Retina (tissue), 1 donor: ENCODE measurements at places on chromosomes 13 and 19.

DNA sequence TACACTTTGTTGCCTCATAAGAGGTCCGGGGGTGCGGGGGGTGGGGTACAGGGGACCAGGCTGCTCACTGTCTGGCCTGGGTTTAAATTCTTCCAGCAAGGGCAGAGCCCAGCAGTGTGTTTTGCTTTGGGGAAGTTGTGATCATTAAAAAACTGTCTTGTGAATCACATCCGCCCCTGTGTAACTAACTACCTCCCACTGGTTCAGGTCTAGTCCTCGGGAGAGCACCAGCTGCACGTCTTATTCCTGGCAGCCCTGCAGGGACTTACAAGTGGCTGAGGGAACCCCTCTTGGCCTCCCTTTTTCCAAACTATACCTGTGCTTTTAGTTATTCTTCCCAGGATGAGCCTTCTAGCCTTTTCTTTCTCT is 127.5 kb downstream of the SIPA1L3 start:
- DNase-seq = no peak

DNA sequence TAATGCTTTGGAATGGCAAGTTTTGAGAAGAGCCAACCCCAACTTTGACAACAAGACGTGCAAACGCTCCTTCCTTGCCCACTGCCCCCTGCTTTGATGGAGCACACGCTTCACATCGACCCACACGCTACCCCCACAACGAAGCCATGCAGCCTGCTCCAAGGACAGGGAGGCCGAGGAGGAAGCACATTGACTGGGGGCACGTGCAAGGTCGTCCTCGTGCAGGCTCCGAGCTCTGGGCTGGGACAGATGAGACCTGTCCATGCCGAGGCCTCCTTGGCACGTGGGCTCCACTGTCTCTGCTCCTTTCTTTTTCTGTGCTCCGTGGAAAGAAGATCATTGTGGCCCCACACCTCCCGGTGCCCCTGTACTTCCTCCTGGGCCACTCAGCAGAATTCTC is 309.0 kb downstream of the TEX29 start:
- DNase-seq = no peak

DNA sequence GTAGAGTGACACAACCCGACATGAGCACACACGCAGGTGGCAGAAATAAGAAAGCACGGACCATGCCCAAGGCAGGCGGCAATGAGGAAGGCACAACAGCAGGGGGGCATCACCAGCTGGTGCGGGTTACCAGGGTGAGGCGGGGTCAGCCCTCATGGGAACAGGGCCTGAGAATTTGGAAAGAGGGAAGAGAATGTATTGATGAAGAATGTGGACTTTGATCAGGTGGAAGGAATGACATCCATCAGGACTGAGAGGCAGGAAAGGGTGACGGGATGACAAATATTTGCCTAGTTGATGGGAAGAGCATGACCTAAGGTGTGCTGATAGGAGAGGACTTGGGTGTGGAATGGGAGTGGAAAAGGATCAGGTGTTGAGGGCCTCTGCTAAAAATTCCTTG is 177.5 kb downstream of the ABCC4 start:
- no peak for DNase-seq

DNA sequence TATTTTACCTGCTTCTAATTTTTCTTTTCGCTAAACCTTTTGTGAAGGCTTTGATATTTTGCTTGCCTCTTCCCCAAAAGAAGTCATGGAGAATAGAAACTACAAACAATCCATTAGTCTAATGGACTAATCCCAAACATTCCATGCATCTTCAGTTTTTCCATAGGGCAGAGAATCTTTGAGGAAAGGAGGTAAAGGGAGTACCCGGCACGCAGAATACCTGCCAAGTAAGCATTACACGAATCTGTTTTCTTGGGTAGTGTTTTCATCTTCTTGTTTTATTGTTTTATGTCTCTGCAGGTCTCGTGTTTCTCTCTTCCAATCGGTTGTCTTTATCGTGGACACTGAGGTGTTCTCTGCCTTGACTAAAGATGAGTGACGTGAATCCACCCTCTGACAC is at the start of gene NLRP8:
TSS of gene NLRP8 (plus strand) at position 301 of the 400 bp plus-strand sequence.
- DNase-seq = no peak

DNA sequence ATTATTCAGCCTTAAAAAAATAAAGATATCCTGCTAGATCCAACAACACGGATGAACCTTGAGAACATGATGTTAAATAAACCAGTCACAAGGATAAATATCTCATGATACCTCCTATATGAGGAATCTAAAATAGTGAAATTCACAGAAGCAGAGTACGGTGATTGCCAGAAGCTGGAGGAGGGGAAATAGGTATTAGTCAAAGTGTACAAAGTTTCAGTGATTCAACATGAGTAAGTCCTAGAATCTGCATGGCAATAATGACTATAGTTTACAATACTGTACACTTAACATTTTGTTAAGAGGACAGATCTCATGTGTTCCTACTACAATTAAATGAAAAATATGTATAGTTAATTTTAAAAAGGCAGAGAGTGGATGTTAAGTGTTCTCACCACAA is 206.6 kb upstream of the SLC10A2 start:
- DNase-seq = no peak

- DNase-seq = no peak
Measured at GRCh38 chr13:66805657-66806056, 424.5 kb downstream of the PCDH9 start.

GRCh38 chr19:17581211-17581874 is 25.9 kb downstream of the COLGALT1 start:
- DNase-seq = no peak

DNA sequence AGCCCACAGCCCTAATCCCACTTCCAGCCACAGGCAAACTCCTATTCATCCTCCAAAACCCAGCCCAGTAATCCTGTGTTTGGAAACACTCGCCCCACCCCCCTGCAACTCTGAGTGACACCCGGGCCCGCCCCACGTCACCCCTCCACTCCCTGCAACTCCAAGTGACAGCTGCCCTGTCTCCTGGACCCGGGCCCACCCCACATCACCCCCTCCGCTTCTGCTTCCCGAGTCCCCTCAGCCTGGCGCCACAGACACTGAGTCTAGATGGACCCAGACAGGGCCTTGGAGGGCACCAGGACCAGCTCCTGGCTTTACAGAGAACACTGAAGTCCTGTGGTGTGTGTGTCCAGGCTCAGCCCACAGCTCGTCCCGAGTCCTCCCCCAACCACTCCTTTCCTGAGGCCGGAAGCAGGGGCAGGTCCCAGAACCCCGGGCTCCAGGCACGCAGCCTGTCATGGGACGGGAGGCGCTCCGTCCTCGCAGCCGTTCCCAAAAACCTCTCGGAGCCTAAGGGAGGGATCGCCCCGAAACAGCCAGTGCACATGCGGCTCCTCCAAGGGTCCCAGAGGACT is 7.7 kb downstream of the REXO1 start:
- DNase-seq = no peak

DNA sequence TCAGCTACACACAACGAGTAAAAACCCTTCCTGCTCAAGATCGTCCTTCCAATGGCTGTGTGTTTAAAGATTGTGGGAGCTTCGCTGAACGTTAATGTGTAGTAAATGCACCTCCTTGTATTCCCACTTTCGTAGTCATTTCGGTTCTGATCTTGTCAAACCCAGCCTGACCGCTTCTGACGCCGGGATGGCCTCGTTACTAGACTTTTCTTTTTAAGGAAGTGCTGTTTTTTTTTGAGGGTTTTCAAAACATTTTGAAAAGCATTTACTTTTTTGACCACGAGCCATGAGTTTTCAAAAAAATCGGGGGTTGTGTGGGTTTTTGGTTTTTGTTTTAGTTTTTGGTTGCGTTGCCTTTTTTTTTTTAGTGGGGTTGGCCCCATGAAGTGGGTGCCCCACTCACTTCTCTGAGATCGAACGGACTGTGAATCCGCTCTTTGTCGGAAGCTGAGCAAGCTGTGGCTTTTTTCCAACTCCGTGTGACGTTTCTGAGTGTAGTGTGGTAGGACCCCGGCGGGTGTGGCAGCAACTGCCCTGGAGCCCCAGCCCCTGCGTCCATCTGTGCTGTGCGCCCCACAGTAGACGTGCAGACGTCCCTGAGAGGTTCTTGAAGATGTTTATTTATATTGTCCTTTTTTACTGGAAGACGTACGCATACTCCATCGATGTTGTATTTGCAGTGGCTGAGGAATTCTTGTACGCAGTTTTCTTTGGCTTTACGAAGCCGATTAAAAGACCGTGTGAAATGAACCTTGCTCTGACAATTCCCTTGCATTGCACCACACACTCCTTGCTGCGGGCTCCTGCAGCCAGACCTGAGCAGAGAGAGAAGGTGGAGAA is 2.7 kb upstream of the FAM174C start:
- DNase-seq = no peak

DNA sequence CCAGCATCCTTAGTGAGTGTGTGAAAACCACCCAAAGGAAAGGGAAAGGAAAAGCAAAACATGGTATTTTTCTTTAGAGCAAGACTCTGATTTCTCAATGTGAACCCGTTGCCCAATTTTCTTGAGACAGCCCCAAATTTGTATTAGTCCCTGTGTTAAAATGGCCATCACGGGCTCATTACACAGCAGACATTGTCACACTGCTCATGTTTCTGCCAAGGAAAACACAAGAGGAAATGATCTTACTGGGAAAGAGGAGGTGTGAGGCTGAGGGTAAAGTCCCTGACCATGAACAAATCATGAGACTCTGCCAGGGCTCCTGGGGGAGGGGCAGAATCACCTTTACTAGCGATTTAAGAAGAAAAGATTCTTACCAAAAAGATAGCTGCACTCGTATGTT is 54.4 kb downstream of the FAM124A start:
- DNase-seq = no peak

- DNase-seq = no peak
Measured at GRCh38 chr13:79604752-79605151, 123.8 kb downstream of the NDFIP2 start.

DNA sequence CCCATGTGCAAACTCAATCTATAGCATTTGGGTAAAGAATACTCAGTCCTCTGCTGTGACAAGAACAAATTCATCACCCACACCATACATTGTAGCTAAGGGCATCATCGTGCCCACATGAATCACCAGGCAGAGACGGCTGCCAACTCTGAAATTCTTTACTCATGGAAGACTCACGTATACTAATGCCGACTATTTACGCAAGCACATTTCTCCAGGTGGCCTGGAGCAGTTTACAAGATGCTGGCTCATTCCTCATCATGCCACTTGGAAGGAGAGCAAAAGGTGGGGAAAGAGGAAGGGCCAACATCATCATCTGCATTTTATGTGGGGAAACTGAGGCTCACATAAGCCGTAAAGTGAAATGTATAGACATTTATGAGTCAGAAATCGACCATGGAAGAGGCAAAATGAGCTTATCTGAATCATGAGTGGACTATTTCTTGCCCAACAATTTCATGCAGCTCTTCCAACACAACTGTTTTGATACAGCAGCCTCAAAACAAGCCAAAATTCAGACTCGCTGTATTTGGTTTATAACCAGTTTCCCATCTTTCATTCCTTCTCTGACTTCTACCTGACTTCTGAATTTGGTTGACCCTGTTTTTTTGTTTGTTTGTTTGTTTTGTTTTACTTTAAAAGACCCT is 213.9 kb upstream of the SERP2 start:
- no peak for DNase-seq

- no peak for DNase-seq
Measured at GRCh38 chr13:47853236-47853635, 147.8 kb downstream of the SUCLA2 start.

GRCh38 chr13:45332036-45332830 is 8.8 kb downstream of the TPT1 start:
- DNase-seq = no peak

- DNase-seq = no peak
Measured at GRCh38 chr19:22610121-22610520, 24.0 kb upstream of the ZNF492 start.

GRCh38 chr13:96551546-96551945 is 442.7 kb downstream of the OXGR1 start:
- no peak for DNase-seq

DNA sequence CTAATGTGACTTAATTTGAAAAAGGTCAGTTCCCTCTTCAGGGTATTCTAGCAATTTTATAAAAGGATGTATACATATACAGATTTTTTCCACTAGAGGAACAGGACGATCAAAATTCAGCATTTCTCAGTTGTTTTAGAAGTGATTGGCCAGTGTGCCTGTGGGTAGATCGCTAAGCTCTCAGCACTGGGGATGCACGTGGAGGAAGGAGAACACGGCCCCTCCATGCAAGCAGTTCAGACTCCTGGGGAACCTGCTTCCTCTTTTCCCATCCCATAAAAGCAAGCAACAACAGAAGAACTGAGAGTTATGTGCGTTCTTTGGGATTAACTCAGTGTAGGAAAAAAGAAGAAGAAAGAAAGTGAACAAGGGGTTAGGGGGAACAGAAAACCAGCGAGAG is 328.8 kb downstream of the FOXO1 start:
- DNase-seq = no peak

GRCh38 chr13:100875392-100876043 is 200.9 kb upstream of the TMTC4 start:
- no peak for DNase-seq

GRCh38 chr13:86006317-86006716 is 207.1 kb upstream of the SLITRK6 start:
- no peak for DNase-seq

DNA sequence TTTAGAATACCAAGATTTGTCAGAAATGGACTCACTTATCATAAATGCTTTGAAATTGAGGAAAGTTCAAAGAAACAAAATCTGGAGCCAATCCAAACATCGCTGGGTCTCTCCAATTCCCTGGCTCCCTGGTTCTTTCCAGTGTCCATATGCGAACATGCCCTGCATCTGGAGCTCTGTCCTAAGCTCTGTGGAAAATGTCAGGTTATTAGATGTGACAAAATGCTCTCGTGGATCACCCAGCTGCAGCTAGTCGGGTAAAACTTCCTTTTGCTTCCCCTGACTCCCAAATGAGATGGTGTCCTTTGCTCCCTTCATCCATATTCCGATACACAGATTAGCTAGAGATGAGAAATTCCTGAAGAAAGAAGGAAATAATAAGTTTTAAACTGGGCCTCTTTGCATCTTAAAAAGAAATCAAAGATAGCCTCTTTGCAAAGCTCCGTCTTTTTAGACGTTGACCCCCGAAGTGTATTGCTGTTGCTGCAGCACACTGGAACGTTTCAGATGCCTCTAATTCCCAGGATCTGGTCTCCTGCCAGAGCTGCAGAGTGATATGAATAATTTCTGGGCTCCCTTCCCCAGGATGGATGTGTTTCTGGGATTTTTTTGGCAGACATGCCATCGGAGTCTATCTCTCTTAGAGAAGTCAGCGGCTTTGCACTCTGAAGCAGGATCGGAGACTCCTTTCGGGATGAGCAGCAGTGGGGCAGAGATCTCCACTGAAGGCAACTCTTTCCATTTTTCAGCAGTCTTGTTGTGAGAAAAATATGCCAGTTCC is 102.9 kb downstream of the TEX26 start:
- no peak for DNase-seq

DNA sequence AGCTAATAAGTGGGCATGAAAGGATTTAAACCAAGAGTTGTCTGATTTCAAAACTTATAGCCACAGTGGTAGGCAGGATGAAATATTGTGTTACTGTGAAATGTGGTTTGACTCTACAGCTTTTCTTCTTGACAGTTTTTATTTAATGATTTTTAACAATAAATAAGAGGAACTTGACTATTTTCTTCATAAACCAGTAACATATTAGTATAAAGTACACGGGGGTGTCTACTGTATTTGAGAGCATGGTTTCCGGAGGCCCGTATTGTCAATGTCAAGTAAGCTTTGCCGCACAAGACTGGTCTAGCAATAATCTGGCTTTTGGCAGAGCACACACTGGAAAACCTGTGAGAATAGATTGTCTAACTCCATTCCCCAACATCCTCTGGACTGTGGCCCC is 894.5 kb downstream of the PCDH9 start:
- DNase-seq = no peak

GRCh38 chr13:26473571-26474230 is 83.8 kb upstream of the WASF3 start:
- DNase-seq = no peak

GRCh38 chr13:44448373-44448772 is 74.7 kb downstream of the SERP2 start:
- no peak for DNase-seq
